ENCODE measurements at places on chromosomes 4 and X.

GRCh38 chr4:172348426-172348825, 535.2 kb downstream of the GALNTL6 start:
- DNase-seq, result no peak

GRCh38 chr4:183241721-183242151, 78.3 kb downstream of the CLDN22 start:
- no peak for DNase-seq

- DNase-seq, result no peak
Measured at GRCh38 chrX:20432746-20433387, 166.2 kb upstream of the RPS6KA3 start.

DNA sequence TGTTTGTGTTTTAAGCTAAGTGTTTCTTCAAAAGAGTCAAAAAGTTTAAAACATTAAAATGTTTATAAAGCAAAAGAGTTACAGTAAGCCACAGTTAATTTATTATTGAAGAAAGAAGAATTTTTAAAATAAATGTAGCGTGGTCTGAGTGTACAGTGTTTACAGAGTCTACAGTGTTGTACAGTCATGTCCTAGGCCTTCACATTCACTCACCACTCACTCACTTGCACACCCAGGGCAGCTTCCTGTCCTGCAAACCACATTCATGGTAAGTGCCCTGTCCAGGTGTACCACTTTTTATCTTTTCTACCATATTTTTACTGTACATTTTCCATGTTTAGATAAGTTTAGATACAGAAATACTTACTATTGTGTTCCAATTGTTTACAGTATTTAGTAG, 239.7 kb upstream of the AGA start:
- DNase-seq, result no peak

DNA sequence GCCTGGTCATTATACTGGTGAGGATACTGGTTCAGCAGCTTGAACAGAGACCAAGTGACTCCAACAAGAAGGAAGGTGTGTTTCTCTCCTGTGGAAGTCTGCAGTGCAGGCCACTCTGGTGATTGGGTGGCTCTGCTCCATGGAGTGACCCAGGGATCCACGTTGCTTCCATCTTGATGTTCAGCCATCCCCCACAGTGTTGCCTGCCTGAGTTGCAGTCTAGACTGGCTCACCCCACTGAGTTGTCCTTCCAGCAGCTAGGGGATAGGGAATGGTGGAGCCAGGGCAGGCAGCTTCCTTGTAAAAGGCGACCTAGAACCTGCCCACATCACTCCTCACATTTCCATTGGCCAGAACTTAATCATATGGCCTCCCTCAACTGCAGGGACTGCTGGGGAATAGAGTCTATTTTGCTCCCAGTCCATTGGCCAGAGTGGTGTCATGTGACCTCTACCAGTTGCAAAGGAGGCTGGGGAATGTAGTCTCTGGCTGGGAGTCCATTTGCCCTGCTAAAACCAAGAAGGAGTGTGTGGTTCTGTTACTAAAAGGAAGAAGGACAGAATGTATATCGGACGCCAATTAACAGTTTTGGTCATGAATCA, 8.0 kb downstream of the MAN2B2 start:
- no peak for DNase-seq

GRCh38 chr4:82739287-82740190, 59.1 kb downstream of the SCD5 start:
- peak; percentile 76 for DNase-seq

GRCh38 chrX:81120258-81120935, 81.3 kb downstream of the HMGN5 start:
- DNase-seq, result no peak

- DNase-seq, result no peak
Measured at GRCh38 chr4:150960079-150960478, 55.0 kb downstream of the LRBA start.

DNA sequence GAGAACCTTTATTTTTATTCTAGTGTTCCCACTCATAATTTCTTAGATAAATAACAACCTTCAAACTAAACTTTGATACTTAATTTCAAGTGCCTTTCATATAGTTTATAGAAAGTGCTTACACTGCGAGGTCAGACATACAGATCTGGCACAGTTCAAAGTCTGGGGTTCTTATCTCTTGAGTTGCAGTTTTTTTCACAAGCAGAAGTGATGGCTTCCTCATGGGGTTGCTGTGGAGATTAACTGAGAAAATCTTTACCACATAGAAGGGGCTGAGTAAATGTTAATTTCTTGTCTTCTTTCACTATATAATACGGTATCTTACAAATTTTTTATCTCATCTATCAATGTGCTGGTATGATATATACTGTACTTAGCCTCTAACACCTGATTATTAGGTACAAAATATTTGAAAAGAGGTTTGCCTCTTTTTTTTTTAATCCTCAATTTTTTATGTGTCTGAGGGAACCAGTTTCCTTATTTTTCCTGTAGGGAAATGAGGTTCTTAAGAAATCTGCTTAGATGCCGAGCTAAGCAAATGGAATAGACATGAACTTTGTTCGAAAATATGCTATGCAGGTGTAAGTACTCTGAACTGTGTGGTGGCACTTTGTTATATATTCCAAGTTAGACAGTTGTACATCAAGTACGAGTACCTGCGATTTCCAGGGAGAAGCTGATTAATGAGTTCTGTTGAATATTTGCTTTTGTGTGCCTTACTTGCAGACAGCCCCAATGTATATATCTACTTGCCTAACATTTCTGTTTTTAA, 3.3 kb downstream of the ING2 start:
- no peak for DNase-seq

- no peak for DNase-seq
Measured at GRCh38 chrX:130167040-130167439, 1.4 kb upstream of the AIFM1 start.

- DNase-seq, result no peak
Measured at GRCh38 chrX:5388087-5388486, 840.6 kb downstream of the NLGN4X start.

DNA sequence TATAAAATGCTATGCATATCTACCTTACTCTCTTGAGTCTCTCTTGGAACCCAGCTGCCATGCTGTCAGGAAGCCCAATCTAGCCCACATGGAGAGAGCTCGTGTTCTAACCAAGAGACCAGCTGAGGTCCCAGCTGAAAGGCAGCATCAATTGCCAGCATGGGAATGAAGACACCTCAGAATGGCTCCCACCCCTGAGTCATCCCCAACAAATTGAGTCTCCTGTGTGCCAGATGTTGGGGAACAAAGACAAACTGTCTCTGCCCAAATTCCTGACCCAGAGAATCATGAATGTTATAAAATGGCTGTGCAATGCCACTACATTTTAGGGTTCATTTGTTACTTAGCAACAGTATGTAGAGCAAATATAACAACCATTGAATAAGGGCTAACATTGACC, 105.2 kb upstream of the STX18 start:
- no peak for DNase-seq

- no peak for DNase-seq
Measured at GRCh38 chrX:1545776-1546408, 8.9 kb upstream of the P2RY8 start.

- DNase-seq, result no peak
Measured at GRCh38 chr4:88240297-88240714, 44.1 kb downstream of the PPM1K start.

GRCh38 chr4:104064646-104065577, 345.1 kb upstream of the TACR3 start:
- DNase-seq, result peak; percentile 71

- no peak for DNase-seq
Measured at GRCh38 chrX:124226129-124226528, 106.3 kb upstream of the TEX13D start.

DNA sequence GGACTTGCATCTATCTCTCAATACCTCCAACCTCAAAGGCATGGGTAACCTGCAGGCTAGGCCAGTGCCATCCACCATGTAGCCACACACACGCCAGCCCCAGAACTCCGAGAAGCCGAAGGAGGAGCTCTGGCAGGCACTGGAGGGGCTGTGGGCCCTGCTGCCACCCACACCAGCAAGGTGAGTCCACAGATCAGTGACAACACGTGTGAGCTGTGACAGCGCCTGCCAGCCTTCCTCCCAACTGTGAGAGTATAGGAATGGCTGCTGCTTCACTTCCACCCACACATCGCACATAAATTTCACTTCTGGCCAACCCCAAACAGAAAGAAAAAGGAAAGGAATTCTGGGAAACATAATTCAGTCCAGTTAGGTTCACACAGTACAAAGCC, 422.6 kb downstream of the BCOR start:
- DNase-seq, result no peak

GRCh38 chr4:38237139-38237538, 276.9 kb downstream of the PTTG2 start:
- no peak for DNase-seq

GRCh38 chr4:21544415-21544814, 404.2 kb downstream of the KCNIP4 start:
- DNase-seq, result no peak

DNA sequence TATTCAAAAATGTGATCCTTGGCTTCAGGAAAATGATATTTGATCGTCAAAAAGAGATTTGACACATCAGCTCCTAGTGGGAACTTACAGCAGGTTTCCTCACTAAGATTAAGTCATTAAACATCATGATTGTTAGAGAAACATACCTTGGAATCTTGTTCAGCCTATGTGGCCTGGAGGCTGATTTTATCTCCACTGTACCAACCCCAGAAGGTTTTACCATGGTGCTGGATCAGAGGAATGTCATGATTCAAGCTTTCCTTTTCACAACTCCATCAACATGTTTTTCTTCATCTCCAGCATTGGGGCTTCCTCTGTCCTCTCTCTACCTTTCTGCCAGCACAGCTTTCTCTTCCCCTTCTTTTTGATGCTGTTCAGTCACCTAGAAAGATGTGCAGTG, 68.4 kb upstream of the MID1IP1 start:
- DNase-seq, result no peak

GRCh38 chr4:151012820-151013219, 2.3 kb downstream of the LRBA start:
- no peak for DNase-seq

GRCh38 chr4:72846280-72847111, 223.0 kb downstream of the COX18 start:
- no peak for DNase-seq

DNA sequence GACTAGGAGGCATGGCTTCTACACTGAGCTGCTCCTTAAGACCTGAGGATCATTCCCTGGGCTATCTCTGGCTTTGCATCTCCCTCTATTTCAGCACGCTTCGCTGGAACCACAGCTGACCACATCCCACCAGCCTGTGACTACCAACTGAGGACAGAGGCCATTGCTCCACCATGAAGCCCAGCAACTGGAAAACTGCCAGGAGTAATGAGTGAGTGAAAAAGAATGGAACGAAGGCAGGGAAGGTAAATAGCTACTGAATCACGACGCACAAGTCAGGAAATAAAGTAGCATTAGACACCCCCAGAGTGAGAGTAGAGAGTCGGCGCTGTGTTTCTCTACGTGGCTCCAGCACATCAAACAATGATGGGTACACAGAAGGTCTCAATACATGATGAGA, 314.7 kb downstream of the LDB2 start:
- no peak for DNase-seq

DNA sequence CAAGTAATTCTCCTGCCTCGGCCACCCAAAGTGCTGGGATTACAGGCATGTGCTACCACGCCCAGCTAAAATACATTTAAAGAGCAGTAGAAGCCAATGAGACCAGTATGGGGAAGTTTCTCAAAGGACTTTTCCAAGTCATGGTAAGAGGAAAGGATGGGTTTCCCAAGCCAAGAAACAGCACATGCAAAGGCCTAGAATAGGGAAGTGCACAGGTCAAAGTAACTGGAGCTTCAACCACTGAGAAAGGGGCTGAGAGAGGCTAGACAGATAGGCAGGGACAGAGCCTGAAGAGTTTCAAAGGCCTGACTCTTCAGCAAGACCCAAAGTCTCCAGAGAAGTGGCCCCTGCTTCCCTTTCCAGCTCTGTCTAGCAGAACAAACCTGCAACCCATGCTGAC, 162.1 kb downstream of the CORIN start:
- no peak for DNase-seq

- DNase-seq, result no peak
Measured at GRCh38 chr4:56250776-56251175, 136.5 kb downstream of the AASDH start.

Measured in left forelimb (tissue), 1 donor.